ENCODE measurements at places on chromosomes 1 and 21.

DNA sequence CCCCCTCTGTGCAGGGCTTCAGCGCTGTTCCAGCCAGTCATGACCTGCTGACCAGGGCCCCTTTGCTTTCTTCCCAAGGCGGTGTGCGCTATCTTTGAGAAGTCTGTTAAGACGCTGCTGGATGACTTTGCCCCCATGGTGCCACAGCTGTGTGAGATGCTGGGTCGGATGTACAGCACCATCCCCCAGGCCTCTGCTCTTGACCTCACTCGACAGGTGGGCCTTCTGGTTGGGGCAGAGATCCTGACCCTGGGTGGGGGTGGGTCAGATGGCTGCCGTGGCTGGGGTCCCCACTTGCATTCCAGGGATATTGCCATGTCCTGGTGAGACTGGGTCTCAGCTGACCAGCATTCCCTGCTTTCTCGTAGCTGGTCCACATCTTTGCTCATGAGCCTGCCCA, 9.0 kb upstream of the DPH2 start:
- no peak for DNase-seq

DNA sequence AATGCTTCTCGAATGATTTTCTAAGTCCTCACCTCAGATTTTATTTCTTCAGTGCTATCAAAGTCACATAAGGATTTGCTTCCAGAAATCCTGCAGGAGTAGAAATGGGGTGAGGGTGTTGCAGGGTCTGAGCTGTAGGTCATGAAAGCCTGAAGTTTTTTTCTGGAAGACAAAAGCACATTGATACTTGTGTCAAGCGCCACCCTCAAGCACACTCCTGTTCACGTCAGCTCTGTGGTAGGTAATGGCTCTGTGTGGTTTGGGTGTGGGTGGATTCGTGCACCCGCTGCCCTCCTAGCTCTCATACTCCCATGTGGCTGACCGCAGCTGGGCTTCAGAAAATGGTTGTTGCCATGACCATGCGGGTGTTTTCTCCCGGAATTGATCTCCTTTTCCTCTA, 39.9 kb downstream of the AKNAD1 start:
- no peak for DNase-seq

- no peak for DNase-seq
These were observed 21.0 kb downstream of the SPRTN start for GRCh38 chr1:231359113-231359512.

- DNase-seq: no peak
These were observed 13.1 kb upstream of the LPGAT1 start for GRCh38 chr1:211843507-211844298.

GRCh38 chr1:94637121-94637520, 95.6 kb upstream of the F3 start:
- no peak for DNase-seq

- DNase-seq: no peak
These were observed 4.5 kb downstream of the PLXNA2 start for GRCh38 chr1:208239473-208240381.
